ENCODE measurements at places on chromosomes 5 and 9.

- no peak for DNase-seq
Observed at GRCh38 chr9:90642570-90643539, at the start of gene DIRAS2. Gene DIRAS2, minus strand, starts transcription at chr9:90642824. Its CDS starts 28,997 bp downstream, at chr9:90613827.

DNA sequence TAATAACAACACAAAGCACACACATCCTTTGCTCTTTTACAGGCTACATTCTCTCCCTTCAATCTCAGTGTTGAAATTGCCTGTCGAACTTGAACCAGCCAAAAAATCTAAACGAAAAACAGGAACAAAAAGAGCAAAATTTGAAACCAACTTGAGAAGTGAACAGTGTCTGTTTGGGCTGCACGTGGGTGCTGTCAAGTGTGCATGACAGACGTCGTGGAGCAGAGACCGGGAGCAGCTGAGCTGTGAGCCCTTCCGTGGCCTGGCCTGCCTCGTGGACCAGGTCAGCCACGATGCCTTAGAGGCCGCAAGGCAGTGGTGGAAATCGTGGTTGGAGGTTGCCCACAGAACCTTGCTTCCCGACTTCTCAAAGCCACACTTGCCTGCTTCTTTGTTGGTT is 34.8 kb upstream of the DENND1A start:
- no peak for DNase-seq

DNA sequence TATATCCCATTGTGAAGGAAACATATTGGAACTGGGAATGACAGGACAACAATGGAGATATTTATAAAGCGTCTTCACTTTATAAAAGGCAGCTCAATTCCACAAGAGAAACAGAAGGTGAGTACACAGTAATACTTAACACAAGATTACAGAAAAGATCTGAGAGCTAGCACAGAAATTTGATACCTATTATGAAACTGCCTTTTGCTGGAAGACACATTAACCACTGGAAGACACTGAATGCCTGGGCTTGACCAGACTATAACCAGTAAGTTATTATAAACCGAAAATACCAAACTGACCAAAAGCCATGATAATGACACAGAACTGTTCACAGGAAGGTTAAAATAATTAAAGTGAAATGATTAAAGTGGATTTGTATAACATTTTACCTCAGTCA is 195.4 kb downstream of the NR2F1-AS1 start:
- DNase-seq, result no peak

DNA sequence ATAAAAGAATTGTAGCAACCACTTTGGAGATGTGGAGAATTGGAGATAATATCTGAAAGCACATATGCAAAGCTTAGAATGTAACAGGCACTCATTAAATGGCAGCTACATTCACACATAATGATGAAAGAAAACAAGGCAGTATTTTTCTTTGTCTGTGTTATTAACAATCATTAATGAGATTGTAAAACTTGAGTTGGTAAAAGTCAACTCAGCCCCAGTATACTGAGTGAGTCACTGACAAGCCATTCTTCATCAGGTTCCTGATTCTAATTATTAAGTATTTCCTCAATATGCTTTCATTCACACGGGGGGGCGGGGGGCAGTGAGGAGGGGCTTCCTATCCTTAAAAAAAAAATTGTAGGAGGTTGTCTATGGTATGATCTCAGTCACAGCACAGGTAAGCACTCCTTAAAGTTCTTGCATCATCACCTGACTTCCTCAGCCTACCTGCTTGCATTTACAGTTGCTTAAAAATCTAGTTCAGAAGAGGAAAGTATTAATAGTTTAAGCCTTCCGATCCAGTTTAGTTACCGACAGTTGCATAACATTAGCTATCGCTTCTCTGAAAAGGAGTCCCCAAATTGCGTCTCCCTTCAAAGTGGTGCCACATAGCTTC is 379.8 kb downstream of the EFNA5 start:
- no peak for DNase-seq

DNA sequence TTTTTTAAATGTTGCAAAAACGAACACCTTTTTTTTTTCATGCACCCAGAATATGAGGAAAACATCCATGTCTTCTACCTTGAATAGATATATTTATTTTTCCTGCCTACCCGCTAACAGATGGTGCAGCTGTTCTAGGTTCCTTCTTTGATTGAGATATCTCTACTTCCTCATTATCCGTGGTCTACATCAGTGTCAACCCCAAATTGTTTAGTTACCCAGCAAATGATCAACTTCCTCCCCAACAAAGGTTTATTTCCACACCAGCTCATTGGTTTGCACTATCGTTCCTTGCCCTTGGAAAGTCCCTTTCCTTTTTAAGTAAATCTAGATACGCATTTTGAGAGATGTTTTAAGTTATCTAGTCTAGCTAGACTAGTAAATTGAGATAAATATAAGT is 166.4 kb downstream of the PRR16 start:
- DNase-seq, result no peak

DNA sequence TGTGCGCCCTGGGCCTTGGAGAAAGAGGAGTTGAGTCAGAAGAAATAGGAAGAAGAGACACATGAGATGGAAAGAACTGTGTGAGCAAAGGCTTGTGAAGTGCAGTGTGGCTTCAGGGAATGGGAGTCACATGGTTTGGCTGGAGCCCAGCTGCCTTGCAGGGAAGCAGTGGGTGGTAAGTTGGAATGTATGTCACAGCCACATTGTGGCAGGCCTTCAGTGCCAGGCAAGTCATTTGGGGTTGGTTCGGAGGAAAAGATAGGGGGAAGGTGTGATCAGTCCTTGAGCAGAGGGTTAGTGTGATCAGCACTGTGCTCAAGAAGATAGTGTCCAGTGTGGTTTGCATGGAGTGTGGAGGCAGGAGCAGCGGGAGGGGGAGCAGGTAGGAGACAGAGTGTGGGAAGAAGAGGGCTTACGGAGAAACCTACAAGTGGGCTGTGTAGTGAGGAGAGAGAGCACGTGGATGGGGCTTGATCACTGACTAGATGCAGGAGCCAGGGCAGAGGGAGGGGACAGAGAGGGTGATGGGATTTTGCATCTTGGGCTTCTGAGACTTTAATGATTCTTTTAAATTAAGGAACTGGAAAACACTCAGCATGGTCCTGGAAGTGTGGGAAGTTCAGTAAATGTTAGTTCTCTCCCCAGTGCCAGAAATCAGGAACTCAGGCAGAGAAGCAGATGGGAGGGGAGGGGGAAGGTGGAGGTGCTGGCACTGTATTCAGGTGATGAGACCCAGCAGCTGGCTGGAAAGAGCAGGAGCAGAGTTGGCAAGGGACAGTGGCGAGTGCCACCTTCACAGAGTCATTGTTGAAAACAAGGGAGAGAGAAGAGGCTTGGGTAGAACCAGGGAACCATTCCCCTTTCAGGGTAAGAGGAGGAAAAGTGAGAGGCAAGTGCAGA is 46.6 kb downstream of the ARHGAP26 start:
- DNase-seq, result no peak

- DNase-seq, result no peak
Observed at GRCh38 chr5:39697881-39698280, 273.1 kb upstream of the DAB2 start.

DNA sequence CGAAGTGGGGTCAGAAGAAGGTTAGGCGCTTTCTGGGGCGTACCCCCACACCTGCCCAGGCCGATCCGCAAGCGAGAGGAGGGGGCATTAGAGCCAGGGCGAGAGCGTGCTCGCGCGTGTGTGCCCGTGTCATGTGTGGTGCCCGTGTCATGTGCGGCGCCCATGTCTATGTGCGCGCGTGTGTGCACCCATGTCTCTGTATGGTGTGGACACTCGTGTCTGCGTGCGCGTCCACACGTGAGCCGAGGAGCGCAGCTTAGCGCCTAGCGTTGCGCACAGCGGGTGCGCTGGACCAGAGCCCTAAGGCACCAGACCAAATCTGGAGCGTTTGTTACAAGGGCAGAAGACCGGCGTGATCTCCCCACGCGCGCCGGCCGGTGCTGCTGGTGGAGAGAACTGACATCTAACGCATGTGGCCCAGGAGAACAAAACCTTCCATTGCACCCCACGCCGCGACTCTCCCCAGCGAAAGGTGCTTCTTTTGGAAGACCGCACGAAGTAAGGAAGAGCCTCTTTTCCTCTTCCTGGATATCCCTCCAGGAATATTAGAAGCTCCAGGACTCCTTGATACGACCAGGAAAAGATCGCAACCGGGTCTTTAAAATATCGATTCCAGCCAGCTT is 644 bp downstream of the NIM1K start:
- DNase-seq, result peak; percentile 6

DNA sequence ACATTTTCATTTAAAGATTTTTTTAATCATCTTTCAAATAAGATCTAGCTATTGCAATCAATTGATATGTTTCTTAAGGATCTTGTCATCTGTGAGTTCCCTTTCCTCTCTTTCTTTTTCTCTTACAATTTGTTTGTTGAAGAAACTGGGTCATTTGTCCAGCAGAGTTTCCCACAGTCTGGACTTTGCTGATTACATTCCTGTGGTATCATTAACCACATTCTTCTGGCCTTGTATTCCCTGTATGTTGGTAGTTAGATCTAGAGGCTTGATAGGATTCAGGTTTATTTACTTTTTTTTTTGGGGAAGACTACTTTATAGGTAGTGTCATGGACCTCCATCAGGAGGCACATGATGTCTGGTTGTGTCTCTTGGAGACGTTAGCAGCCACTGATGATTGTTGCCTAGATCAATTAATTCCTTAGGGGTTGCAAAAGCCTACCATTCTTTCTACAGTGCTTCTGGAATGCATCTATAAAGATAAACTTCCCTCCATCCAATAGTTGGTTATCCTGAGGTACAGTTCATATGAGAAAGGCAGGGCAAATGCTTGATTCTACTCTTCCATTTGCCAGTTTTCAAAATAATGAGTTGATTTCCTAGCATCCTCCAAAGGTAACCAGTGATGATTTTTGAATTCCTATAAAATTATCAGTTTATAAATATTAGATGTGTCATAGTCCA is 14.3 kb downstream of the PDE8B start:
- no peak for DNase-seq

DNA sequence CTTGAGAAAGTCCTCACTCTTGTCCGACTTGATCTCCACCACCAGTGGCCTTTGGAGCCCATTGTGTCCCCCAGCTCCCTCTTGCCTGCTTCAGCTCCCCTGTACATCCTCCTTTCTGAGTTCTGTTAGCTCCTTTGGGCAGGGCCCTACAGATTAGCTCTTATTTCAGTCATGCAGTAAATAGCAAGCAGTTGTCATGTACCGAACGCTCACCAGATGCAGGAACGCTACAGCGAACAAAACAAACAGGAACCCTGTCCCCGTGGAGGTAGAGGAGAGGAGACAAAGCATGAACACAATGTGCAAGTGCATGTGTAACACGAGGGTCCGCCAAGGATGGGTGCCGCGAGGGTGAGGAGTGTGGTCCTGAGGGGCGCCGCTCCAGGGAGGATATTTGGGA is 111.3 kb downstream of the PDZD2 start:
- DNase-seq, result no peak

- DNase-seq, result no peak
Observed at GRCh38 chr5:56457887-56458812, 225.0 kb upstream of the ANKRD55 start.

GRCh38 chr9:90001747-90002146 is 396.9 kb downstream of the GADD45G start:
- DNase-seq, result no peak

DNA sequence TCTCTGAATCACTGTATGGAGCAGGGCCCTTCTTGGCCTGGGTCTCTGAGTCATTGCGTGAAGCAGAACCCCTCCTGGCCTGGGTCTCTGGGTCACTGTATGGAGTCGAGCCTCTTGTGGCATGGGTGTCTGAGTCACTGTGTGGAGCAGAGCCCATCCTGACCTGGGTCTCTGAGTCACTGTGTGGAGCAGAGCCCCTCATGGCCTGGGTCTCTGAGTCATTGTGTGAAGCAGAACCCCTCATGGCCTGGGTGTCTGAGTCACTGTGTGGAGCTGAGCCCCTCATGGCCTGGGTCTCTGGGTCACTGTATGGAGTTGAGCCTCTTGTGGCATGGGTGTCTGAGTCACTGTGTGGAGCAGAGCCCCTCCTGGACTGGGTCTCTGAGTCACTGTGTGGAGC is 94.0 kb upstream of the RAPGEF1 start:
- DNase-seq, result no peak

DNA sequence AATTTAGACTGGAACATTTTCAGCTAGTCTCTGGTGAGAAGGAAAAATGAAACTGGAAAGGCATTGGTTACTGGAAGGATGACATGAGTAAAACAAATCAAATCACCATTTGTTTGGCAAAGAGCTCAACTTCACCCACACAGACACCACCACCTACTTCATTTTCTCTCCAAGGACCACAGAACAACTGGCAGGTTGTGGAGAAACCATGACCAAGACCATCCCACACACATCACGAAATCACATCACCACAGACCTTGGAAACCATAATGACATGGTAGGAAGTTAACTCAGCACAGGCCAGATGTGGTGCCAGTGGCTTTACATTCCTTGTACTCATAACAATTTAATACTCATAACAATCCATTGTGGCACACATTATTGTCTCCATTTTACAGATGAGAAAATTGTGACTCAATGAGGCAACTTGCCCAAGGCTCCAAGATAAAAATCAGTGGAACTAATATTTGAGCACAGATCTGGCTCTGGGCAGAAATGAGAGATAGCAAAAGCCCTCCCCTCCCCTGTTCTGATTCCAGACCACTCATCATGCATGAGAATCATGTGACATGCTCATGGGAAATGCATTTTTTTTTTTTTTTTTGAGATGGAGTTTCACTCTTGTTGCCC is 7.5 kb downstream of the OR1K1 start:
- DNase-seq, result no peak

DNA sequence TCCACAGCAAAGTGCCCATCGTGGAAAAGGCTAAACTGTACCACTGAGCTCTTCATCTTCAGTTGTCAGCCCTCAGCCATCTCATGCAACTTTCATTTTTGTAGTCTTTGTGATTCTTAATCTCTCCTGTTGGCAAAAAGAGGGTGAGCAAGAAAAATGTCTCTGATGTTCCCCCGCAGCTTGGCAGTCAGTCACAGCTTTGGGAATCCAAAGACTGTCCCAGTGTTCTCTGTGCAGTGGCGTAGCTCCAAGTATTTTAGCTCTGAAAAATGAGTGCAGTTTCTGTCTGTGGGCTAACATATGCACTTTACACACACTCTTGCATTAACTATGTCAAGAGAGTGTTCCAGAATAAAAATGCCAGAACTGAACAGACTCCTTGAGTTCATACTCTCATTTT is 372.2 kb downstream of the TMEM232 start:
- DNase-seq, result no peak

GRCh38 chr5:33964132-33964700 is 20.3 kb downstream of the SLC45A2 start:
- no peak for DNase-seq

GRCh38 chr5:109318455-109319108 is 91.2 kb downstream of the PJA2 start:
- no peak for DNase-seq
